Activated gamma-delta T cell (primary cell): ENCODE measurements at places on chromosomes 3 and 15.
A peak's percentile ranks its signal among the peaks of the same experiment; 100 is the strongest.

DNA sequence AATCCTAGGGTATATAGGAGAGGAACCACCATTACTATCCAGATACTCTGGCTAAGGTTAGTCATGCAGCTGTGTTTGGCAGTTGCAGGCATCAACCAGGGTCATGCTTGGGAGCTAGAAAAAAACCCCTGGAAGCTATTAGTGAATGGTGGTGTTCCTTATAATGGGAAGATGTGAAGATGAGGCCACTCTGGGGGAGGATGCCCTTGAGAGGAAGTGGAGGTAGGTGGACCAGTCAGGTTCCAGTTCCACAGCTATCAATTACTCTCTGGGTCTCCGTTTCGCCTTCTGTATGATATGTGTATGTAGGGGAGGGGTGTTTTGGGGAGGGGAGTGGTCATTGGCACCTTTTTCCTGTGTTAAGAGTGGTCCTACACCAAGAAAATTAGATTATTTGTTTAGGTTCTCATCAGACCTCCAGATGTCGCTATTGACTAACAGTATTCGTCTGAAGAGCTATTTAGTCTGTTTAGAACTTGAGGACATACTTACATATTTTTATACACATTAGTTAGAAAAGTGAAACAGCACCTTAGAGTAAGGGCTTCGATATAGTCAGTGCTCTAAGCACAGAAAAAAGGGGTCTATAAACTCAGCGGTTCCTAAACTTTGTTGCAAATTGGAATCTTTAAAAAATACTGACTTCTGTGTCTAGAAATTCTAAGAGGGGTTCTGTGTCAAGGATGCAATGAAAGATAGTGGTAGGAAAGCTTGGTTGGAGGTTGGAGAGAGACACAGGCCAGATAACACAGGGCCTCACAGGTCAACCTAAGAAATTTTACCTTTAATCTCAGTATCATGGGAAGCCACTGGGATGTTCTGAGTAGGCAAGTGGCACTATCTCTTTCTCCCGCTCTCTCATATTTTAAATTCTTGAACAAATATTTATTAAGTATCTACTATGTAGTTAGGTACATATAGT is 9.1 kb upstream of the HPS3 start:
- no peak for DNase-seq

GRCh38 chr15:68056097-68056865 is 2.2 kb downstream of the PIAS1 start:
- no peak for DNase-seq

GRCh38 chr3:160754371-160754854 is 1.6 kb upstream of the PPM1L start:
- DNase-seq: no peak

DNA sequence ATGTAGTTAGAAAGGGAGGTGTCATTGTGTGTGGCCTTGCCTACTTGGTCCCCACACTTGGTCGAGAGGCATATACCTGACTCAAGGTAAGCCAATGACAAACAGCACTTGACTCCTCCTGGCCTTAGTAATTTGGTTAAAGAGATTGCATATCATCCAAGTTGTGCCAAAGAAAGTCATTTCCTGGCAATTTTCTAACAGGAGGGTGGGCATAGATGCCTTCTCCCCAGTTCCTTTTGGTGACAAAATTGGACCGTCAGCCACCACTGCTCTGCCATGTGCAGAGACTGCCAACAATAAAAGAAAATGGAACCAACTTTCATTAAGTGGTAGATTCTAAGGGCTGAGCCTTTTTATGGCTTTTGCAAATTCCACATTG is 7.9 kb upstream of the LEKR1 start:
- no peak for DNase-seq

- DNase-seq: no peak
Observed at GRCh38 chr3:112460519-112461195, 38.6 kb downstream of the BTLA start.

DNA sequence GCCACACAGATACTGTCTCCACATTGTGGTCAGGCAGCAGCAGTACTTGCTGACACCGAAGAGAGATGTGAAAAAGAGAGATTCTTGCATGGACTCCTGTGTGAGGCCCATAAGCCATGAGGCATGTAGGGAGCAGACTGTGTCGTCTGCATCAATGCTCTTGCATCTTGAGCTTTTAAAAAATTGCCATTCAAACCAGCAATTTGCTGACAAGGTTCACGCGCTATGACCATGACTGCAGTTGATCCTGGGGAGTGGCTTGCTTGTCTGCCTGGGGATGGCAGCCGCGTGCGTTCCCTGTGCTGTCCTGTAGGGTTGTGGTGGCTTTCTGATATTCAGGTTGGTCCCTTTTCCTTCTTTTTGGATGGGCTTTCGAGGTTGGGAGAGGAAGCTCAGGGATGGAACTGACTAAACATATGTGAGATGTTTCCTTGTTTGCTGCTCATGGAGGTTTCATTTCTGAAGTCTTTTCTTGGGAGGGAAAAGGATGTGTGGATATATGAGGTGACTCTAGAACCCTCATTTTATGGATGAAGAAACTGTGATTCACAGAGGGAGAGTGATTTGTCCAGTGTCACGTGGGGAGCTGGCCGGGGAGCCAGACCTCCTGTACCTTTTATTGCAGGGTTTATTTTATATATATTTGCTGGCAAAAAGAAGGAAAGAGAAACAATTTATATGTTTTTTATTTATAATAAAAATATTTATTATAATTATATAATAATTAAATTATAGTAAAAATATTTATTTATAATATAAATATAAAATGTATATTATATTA is 48.6 kb downstream of the LPP start:
- DNase-seq: no peak

GRCh38 chr15:88014454-88015160 is 241.9 kb downstream of the NTRK3 start:
- DNase-seq: no peak

GRCh38 chr15:74955796-74956647 is 550 bp downstream of the RPP25 start:
- peak; percentile 31 for DNase-seq

DNA sequence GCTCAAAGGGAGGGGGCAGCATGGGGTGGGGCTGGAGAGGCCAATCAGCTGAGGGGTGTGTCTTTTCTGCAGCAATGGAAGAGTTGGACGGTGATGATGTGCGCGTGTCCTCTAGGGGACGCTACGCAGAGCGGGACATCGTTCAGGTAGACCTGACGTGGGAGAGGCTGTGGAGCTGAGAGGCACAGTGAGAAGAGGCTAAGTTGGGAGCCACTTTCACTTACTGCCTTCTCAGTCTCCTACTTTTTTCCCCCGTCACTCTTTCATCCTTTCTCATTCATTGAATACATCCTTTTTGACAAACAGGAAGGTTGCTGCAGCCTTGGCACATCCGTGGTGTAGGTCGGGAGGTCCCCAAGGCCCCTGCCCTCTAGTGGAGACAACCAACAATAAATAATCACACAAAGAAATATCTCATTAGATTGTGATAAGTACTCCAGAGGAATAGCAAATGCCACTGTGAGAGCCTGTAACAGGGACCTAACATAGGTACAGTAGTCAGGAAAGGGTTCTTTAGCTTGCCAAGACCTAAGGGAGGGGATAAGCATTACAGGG is 4.4 kb upstream of the BRPF1 start:
- DNase-seq: no peak

- DNase-seq: no peak
Observed at GRCh38 chr3:117628823-117629291, 919.3 kb downstream of the TUSC7 start.

DNA sequence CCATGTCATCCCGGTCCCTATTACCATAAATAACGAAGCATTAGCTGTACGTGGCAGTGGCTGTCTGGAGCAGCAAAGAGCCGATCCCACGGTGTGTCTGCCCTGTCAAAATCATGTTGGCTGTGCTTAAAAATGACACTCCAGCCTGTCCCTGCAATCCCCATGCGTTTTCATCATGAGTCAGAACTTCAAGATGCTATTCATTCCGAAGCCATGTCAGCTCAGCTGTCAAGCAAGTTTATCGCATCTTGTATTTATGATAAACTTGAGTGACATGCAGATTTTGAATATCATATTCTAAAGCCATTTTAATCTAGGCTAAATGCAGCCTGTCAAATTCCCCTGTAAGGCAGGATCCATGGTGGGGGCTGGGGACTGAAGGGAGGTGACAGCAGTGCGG is 152.4 kb downstream of the TJP1 start:
- no peak for DNase-seq

DNA sequence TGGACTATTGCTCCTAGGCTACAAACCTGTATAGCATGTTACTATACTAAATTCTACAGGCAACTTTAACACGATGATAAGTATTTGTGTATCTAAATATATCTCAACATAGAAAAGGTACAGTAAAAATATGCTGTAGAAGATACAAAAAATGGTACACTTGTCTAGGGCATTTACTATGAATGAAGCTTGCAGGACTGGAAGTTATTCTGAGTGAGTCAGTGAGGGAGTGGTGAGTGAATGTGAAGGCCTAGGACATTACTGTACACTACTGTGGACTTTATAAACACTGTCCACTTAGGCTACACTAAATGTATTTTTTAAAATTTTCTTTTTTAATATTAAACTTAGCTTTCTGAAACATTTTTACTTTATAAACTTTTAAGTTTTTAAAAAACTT is 140.5 kb upstream of the SGO1 start:
- DNase-seq: no peak

DNA sequence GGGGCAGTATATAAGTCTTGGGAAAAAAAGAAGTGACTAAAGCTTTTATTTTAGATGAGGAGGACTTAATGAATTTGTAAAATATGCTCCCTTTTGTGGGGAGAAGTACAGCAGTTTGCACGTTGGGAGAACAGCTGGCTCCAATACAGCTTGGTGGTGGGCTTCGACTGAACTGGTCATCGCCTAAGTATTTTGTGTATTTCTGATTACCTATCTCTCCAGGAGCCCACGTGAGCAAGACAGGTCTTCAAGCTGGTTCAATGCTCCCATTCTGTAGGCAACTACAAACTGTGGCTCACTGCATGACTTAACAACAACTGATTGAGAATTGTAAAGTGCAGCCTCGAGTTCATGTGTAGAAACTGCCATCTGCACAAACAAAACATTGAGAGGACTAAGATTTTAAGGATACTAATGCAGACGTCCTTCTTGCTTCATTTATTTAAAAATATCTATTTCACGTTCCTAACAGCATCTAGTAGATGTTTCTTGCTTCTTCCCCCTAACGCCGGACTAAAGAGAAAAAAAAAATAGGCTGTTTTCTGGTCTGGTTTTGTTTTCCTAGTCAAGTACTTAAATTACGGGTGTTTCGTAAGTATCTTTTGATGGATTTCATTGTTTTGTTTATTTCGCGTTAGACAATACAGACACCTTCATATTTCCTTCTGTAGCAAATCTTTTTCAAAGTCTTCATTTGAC is 1.4 kb upstream of the GREM1 start:
- DNase-seq: no peak

- DNase-seq: no peak
Observed at GRCh38 chr3:178446059-178446458, 90.2 kb upstream of the KCNMB2 start.

DNA sequence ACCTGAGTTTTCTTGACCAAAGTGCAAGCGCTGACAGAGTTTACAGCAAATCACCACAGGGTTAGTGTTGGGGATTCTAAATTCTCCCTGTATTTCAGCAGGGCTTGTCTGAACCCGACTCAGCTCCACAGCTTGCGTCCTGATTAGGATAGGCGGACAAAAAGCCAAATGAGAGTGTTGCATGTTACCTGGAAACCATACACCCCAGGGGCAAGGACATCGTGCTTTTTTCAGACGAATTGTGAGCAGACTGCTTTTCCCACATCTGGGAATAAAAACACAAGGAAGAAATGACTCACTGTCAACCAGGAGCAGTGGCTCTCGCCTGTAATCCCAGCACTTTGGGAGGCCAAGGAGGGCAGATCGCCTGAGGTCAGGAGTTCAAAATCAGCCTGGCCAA is 3.0 kb downstream of the DZIP1L start:
- no peak for DNase-seq

DNA sequence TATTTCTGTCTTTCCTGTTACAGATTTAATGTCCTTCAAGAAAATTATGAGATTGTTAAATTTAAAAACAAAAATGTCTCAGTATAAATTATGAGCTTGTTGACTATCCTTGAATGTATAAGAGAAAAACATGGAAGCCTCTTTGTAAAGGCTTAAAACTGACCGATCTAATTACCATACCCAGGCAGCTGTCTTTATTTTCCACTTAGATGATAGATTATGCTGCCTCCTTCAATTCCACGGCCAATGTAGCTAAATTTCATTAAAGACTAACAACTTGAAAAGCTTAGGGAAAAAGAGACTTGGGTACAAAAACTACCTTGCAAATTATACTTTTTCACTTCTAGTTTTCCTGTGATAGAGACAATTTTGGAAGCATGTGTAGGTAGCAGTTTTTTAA is 88.3 kb downstream of the ATP10A start:
- no peak for DNase-seq

GRCh38 chr15:78370013-78370412 is 29.9 kb downstream of the CRABP1 start:
- no peak for DNase-seq

DNA sequence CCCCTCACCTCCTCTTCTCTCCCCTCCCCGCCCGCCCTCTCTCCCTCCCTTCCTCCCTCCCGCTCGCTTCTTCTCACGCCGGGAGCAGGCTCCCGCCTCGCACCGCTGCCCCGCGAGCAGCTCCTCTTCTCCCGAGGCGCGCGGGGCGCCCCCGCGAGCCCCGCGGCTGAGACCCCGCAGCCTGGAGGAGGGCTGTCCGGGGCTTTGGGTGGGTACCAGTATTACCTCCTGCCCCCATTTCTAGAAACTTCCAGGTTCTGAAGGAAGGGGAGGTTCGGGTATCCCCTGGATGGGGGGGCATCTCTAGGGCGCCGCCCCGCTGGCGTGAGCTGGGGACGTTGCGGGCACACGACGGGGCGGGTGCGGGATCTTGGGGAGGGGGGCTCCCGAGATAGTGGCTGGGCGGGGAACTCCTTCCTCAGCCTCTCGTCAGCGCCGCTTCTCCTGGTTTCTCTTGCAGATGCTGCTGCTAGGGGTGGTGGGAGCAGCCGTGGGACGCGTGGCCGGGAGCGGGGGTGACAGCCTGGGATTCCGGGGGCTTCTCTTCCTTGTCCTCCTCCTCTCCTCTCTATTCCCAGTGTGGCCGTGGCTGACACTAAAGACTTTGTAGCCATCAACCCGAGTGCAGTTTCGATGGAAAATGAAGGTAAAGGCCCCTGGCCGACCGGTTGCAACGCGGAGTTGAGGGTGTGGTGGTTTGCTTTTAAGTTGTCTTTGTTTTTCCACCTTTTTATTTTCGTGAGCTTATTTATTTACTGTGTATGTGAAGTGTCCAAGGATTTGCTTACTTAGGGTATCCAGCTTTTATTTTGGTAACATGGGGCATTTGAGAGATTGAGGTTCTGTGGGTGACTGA is 474 bp downstream of the ATP2C1 start:
- peak; percentile 41 for DNase-seq

- no peak for DNase-seq
Observed at GRCh38 chr3:7573330-7573729, 712.4 kb downstream of the GRM7 start.

- no peak for DNase-seq
Observed at GRCh38 chr3:41000471-41000870, 198.8 kb upstream of the CTNNB1 start.

GRCh38 chr15:78177447-78177873 is 28.3 kb downstream of the IDH3A start:
- DNase-seq: no peak

- DNase-seq: no peak
Observed at GRCh38 chr15:67510597-67511190, 10.2 kb upstream of the C15orf61 start.

GRCh38 chr3:181730316-181730715 is 18.6 kb downstream of the SOX2 start:
- DNase-seq: no peak
